ENCODE measurements at places on chromosomes 4 and X.
A peak's percentile ranks its signal among the peaks of the same experiment; 100 is the strongest.

DNA sequence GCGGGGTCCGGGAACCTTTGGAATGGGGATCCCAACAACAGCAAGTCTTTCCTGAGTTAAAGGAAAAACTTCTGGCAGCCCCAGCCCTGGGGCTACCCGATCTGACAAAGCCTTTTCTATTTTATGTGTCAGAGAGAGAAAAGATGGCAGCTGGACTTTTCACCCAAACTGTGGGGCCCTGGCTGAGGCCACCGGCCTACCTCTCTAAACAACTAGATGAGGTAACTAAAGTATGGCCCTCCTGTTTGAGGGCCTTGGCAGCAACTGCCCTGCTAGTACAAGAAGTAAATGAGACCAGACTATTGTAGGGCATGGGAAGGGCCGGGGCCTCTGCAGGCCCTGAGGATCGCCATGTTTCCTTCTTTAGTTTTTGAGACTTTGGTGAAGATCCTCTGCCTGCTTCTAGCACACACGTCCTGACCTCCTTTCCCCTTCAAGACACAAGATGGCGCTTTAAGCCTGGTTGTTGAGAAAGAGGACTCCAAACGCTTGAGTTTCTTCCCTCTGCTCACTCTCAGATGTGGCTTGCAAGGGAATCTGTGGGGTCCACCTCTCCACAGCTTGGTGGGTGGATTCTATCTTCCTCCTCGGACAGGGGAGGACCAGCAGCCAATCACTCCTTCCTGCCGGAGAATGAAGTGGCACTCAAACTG lies 18.5 kb upstream of the DRD5 start:
- peak; percentile 26 for DNase-seq

DNA sequence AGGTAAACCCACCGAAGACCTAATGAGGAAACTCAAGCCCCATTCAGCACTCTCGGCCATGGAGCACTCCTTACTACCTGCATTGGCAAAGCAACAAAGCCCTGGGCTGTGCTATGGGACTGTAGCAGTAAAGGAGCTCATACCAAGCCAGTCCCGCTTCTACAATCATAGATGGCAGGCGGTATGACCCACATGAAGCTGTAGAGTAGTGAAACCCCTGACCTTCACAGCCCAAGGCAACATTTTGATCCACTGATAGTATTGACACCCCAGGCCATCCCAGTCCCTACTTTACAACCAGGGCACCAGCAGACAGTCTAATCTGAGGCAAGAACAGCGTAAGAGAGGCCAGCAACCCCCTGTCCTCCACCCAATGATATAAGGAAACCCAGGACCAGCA lies 25.2 kb downstream of the CENPC start:
- no peak for DNase-seq

GRCh38 chrX:19599253-19599652 lies 83.9 kb upstream of the MAP3K15 start:
- no peak for DNase-seq

DNA sequence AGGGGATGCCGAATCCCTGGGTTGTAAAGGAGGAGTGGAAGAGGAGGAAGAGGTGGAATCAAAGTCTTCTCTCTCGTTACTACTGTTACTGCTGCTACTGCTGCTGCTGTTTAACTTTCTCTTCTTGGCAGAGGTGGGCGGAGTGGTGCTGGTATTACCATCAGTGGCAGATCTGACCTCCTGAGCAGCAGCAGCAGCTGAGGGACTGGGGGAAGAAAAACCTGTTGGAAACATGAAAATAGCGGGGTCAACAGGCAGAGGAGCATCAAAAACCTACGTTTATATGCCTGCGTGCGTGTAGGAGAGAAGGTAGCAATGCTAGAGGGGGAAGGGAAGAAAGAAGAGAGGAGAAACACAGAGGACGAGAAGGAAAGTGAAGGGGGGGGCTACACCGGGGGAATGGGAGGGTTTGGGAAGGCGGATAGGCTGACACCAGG lies 339 bp downstream of the CUL4B start:
- peak; percentile 3 for DNase-seq

GRCh38 chr4:173855015-173855414 lies 325.0 kb upstream of the HAND2 start:
- no peak for DNase-seq

- no peak for DNase-seq
Measured at GRCh38 chr4:78552389-78553042, 946 bp downstream of the ANXA3 start.

- no peak for DNase-seq
Measured at GRCh38 chrX:136616987-136617685, 30.8 kb upstream of the CD40LG start.

DNA sequence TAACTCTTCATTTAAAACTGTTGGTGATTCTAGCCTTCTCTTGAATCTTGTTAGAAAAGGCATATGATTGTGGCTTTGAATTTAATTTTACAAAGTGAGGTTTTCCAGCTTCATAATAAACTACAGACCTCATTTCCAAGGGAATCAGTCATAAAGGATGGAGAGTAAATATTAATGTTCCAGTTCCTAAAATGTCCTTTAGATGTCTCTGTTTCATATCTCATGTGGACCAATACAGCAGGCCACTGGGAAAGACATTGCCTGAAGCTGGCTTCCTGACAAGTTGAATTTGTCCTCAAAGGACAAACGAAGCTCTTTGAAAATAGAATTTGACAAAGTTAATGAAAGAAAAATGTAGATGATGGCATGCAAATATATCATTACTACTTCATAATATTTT lies 125.4 kb downstream of the ZNF330 start:
- no peak for DNase-seq

GRCh38 chrX:153511784-153512500 lies 5.5 kb upstream of the ATP2B3 start:
- DNase-seq, result no peak

GRCh38 chrX:120504569-120504968 lies 35.5 kb upstream of the LAMP2 start:
- no peak for DNase-seq

DNA sequence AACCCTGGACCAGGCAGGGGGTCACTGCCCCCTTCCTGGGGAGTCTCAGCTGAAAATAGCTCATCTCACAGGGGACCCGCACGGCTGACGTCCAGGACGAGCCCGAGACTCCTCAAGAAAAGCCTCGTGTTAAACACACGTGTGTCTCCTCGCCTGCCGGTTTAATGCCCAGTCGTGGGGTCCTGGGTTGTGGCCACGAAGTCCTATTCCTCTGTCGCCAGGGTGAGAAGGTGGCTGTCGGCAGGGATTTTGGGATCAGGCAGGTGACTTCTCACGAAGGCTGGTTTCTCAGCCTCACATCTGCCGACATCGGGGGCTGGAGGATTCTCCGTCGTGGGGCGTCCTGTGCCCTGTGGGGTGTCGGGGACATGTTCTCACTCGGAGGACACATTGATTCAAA lies 44.3 kb upstream of the PPP2R3B start:
- DNase-seq, result no peak

- DNase-seq, result no peak
Measured at GRCh38 chr4:2839060-2839459, 4.6 kb upstream of the ADD1 start.

DNA sequence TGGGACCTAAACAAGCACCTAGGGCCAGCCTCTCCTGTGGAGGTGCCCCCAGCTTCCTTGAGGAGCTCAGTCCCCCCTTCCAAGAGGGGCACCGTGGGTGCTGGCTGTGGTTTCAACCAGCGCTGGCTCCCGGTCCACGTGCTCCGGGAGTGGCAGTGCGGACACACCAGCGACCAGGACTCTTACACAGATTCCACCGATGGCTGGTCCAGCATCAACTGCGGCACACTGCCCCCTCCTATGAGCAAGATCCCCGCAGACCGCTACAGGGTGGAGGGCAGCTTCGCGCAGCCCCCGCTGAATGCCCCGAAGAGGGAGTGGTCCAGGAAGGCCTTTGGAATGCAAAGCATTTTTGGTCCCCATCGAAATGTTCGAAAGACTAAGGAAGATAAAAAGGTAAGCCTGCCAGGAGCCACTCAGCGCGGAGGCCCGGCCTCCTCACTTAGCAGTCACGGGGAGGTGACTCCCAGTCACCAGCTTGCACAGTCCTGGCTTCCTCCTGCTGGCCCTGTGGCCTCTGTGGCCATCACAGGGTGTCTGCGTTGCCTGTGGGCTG lies 24.9 kb downstream of the RGS12 start:
- no peak for DNase-seq

DNA sequence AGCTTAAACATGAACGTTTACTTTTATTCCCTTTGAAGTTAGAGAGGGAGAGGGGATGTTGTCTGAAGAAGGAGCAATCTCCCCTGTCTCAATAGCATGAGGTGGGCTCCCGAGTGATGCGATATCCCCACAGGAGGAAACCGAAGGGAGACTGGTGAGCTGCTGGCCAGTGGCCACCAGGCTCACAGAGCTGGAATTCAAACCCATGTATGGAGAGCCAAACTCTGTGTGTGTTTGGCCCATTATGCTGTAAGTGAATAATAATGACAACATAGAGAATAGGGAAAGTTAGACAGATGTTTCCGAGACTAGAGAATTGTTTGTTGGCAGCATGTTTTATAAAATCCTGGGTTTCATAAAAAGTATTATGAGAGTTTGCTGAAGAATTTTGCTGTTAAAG lies 66.1 kb upstream of the CLNK start:
- DNase-seq, result no peak

GRCh38 chr4:25856756-25857155 lies 6.0 kb downstream of the SEL1L3 start:
- DNase-seq, result no peak

GRCh38 chr4:129144755-129145206 lies 48.8 kb downstream of the C4orf33 start:
- no peak for DNase-seq

GRCh38 chr4:7864685-7865084 lies 75.0 kb downstream of the AFAP1 start:
- no peak for DNase-seq

GRCh38 chrX:12370497-12370986 lies 232.3 kb downstream of the FRMPD4 start:
- DNase-seq, result no peak

- DNase-seq, result no peak
Measured at GRCh38 chr4:118180776-118181175, 146.5 kb downstream of the NDST3 start.

DNA sequence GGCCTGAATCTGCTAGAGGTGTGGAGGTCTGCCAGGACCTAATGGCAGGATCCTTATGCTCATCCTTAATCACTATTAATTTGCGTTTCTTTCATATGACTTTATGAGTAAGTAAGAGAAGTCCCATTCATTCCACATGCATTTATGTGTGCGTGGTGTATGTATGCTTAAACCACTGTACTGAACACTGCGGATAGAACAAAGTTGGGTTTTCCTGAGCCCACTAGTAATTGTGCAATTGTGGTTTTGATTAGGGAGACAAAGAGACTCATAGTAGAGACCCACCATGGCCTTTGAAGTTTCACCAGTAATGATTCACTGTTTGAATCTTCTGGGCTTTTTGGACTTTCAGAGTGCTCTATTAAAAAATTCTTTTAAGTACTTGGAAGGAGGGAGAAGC lies 498.5 kb upstream of the DIPK2B start:
- no peak for DNase-seq

GRCh38 chr4:7328913-7329638 lies 105.7 kb downstream of the PSAPL1 start:
- DNase-seq, result peak; percentile 36

- DNase-seq, result no peak
Measured at GRCh38 chr4:89617317-89617716, 219.6 kb downstream of the SNCA start.

DNA sequence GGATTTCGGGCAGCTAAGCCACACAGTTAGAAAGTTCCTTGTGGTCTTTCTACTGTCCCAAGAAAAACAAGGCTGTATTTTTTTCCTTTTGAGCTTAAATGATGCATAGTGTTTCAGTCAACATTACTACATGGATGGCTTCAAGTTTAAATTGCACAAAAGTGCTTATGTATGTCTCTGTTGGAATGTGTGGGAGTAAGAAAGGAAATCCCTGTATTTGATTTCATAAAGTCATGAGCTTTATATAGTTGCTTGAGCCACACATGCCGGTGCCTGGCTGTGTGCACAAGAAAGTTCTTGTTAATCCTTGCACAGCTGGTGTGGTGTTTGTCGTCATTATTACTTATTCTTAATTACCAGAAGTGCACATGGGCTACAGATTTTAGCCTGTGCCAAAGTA lies 262.2 kb downstream of the ARHGAP10 start:
- no peak for DNase-seq

DNA sequence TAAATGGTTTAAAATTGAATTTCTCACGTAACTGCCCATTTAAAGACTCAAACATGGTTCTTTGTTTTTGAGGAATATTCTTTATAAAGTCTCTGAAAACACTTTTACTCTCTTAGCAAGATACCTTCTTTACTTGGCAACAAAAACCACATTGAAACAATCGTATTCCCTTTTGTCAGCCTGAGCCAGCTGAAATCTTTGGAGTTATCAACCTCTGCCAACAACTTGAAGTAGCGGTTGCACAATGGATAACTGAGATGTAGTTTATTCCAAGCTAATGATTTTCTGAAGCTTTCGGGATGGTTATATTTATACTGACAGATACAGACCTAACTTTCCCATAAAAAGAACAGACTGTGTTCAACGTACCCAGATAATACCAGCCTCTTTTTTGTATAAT lies 561.3 kb downstream of the IL1RAPL1 start:
- no peak for DNase-seq

GRCh38 chr4:123555233-123555806 lies 158.7 kb downstream of the SPRY1 start:
- DNase-seq, result peak; percentile 76

- no peak for DNase-seq
Measured at GRCh38 chr4:109172301-109172700, 130.2 kb downstream of the COL25A1 start.

DNA sequence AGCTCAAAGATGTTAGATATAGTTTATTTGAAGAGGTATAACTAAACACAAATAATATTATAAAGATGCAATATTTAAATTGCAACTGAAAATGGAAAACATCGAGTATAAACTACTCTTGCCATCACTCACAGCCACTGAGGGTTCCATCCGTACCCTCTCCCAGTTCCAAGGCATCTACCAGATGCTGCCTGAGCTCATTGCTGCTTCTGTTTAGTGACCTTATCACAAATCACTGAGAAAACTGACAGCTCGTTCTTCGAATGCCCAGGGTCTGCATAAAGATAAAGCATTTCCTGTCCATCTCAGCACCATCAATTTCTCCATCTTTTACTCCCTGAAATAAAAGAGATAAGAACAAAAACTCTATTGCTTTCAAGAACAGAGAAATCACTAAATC lies 391.7 kb upstream of the NWD2 start:
- DNase-seq, result no peak

- peak; percentile 26 for DNase-seq
Measured at GRCh38 chr4:112031712-112032328, 113.4 kb upstream of the FAM241A start.

All from non-pigmented ciliary epithelial cell (primary cell).